ENCODE measurements at places on chromosomes 7 and 10. TPM values are rescaled to one million over a fixed set of nuclear protein-coding genes. Genes with fewer than 3 reads are reported as not detected.

DNA sequence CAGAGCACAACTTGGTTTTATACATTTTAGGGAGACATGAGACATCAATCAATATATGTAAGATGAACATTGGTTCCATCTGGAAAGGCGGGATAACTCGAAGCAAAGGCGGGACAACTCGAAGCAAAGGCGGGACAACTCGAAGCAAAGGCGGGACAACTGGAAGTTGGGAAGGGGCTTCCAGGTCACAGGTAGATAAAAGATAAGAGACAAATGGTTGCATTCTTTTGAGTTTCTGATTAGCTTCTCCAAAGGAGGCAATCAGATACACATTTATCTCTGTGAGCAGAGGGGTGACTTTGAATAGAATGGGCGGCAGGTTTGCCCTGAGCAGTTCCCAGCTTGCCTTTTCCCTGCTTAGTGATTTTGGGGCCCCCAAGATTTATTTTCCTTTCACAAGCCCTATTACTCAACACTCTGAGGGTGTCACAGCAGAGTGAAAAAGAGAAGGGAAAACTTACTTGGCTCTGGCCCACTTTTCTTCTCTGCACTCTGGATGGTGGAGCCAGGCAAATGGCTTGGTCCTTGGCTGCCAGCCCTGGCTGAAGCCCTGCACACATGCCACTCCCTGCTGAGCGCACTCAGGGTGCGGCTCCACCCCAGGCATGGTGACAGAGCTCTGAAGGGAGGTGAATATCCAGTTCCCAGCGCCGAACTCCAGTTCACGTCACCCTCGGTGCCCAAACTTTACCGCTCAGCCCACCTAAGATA lies 46.7 kb downstream of the PARD3 start:
- H3K36me3 ChIP-seq: no peaks in the 10 kb centered on the region
- no peaks in the 10 kb centered on the region for H3K4me1 ChIP-seq
- H3K27ac ChIP-seq: no peak overlapping the region

DNA sequence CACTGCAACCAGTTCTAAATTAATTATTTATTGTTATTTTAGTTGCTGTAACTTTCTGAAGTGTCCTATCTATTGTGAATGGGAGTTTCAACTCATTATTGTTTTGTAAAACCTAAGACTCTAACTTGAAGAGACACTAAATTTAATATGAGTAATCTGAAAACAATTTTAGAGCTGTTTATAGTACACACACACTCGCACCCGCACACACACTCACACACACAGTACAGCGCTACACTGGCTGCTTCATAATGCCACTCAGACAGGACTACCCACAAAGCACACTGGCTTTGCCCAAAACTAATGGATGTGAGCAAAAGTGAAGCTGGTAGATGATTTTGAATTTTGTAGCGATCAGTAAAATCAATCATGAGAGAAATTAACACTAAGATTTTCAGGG lies 238.9 kb upstream of the ETV1 start:
- no peak overlapping the region for H3K27ac ChIP-seq
- no peaks in the 10 kb centered on the region for H3K4me1 ChIP-seq
- no peak for DNase-seq
- H3K36me3 ChIP-seq: no peaks in the 10 kb centered on the region
- no peak overlapping the region for H3K4me3 ChIP-seq

DNA sequence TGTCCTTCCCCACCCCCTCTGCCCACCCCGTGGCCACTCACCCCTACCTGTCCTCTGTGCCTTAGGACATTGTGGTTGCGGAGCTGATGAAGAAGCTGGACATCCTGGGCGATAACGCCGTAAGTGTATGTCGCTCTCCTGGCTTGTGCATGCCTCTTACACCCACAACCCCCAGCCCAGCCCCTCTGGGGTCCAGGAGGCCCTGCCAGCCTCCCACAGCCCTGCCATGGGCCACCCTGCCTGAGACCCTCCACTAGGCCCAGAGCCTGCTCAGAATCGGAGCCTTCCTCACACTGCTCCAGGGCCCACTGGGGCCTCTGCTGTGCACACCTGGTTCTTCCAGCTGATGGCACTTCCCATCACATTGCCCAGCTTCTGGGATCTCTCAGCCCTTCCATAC lies 36.8 kb upstream of the DPYSL4 start:
- no peak overlapping the region for H3K4me3 ChIP-seq
- no peak for DNase-seq
- no peaks in the 10 kb centered on the region for H3K4me1 ChIP-seq
- H3K36me3 ChIP-seq: no peaks in the 10 kb centered on the region
- H3K27me3 ChIP-seq: no peaks in the 10 kb centered on the region
- no peak overlapping the region for H3K27ac ChIP-seq

- H3K4me3 ChIP-seq: no peak overlapping the region
- H3K27me3 ChIP-seq: no peaks in the 10 kb centered on the region
- H3K27ac ChIP-seq: no peak overlapping the region
These were observed 133.7 kb upstream of the TNS3 start for GRCh38 chr7:47715631-47716068.

GRCh38 chr7:12764458-12764891 lies 77.0 kb downstream of the ARL4A start:
- H3K4me3 ChIP-seq: no peak overlapping the region
- no peaks in the 10 kb centered on the region for H3K27me3 ChIP-seq
- H3K36me3 ChIP-seq: no peaks in the 10 kb centered on the region
- no peaks in the 10 kb centered on the region for H3K4me1 ChIP-seq

GRCh38 chr7:5339955-5340354 lies 57.2 kb downstream of the SLC29A4 start:
- no peak overlapping the region for H3K27ac ChIP-seq
- no peaks in the 10 kb centered on the region for H3K27me3 ChIP-seq
- DNase-seq: no peak
- peaks cover 98% of the 10 kb centered on the region for H3K36me3 ChIP-seq
- H3K4me1 ChIP-seq: no peaks in the 10 kb centered on the region

GRCh38 chr7:152522571-152523067 lies 86.8 kb upstream of the KMT2C start:
- no peaks in the 10 kb centered on the region for H3K36me3 ChIP-seq
- peak overlapping the region; percentile 56 for H3K4me3 ChIP-seq
- no peak overlapping the region for H3K27ac ChIP-seq
- H3K4me1 ChIP-seq: no peaks in the 10 kb centered on the region
- H3K27me3 ChIP-seq: no peaks in the 10 kb centered on the region
- DNase-seq: no peak

Gene TMEM140
- 7.0 TPM for polyA plus RNA-seq

Gene ABCF2
- 9.2 TPM for polyA plus RNA-seq

Measured in spleen (tissue), 13 donors.